Hypothalamus (tissue), 51 donors: ENCODE measurements at places on chromosomes 5 and 9.
A peak's percentile ranks its signal among the peaks of the same experiment; 100 is the strongest.

DNA sequence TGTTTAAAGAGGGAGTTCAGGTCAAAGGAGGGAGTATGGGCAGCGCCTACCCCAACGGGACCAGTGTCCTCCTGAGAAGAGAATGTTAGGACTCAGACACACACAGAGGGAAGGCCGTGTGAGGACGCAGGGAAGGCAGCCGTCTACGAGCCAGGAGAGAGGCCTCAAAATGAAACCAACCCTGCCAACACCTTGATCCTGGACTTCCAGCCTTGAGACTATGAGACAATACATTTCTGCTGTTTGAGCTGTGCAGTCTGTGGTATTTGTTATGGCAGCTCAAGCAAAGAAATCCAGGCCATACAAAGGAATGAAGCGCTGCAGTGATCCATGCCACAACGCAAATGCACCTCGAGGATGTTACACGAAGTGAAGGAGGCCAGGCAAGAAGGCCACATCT, 97.9 kb downstream of the COL23A1 start:
- no peak for DNase-seq

GRCh38 chr5:10432059-10433008, 9.3 kb upstream of the ROPN1L start:
- DNase-seq: no peak

- DNase-seq: no peak
Observed at GRCh38 chr5:138438724-138439476, at the start of gene REEP2. REEP2 (plus strand) TSS chr5:138439057; CDS start chr5:138439209, 152 bp downstream.

DNA sequence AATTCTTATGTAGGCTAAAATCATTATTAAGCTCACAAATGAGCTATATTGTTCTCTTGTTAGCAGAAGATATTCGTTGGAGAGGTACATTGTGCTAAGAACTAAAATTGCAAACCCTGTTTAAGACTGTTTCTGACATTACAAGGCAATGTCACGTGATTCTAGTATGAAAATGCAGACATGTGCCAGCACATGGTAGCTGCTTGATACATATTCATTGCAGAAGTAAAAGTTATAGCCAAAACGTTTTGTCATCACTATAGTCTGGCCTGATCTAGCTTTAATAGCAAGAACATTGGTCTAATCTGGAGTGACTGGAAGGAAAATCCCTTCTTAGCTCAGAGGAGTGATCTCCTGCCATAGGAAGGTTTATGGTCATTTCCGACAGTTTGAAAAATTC, 144.7 kb downstream of the CFAP90 start:
- no peak for DNase-seq

DNA sequence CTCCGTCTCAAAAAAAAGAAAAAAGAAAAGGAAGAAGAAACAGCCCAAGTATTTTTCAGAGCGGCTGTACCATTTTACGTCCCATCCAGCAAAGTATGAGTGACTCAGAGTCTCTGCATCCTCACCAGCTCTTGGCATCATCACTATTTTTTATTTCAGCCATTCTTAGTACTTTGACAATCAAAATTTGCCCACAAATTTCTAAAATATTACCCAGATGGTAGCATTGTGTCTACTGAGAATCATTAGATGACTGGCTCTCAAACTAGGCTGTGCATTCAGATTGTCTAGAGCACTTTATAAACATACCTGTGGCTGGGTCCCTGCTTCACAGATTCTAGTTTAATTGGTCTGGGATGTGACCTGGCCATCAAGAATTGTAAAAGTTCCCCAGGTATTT, 21.6 kb upstream of the MELK start:
- DNase-seq: no peak

GRCh38 chr5:126383776-126384175, 39.4 kb upstream of the GRAMD2B start:
- no peak for DNase-seq

- no peak for DNase-seq
Observed at GRCh38 chr9:126947529-126947928, 32.9 kb downstream of the RALGPS1 start.

DNA sequence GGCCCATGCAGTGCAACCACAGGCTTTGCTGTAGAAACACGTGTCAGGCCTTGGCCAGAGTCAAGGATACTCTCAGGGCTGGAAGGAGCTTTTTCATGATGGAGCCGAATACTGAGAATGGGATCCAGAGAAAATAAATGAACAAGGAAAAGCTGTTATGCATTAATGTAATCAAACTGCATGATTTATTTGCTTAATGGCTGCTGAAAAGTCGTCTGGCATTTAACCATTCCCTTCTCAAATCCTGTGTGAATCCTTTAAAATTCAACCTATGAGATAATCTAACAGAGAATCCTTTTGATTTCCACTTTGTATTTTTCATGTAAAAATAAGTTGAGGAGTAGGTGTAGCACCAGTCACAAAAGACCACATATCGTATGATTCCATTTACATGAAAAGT, 24.1 kb upstream of the GNA14 start:
- no peak for DNase-seq

DNA sequence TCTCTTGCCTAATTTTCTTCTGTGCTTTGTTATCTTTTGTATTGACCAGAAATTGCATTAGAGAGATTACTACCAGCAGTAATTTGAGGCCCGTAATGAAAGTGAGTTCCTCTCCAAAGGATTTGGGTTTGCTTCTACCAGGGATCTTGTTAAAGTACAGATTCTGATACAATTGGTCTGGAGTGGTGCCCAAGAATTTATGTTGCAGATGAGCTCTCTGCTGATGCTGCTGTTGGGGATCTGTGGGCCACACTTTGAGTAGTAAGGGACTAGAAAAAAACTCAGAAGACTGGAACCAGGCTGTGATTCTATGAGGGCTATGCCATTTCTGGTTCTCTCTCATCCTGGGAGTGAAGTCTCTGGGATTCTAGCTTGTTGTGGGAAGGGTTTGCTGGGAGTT, 192.2 kb downstream of the SEC61B start:
- no peak for DNase-seq

GRCh38 chr5:90897618-90898017, 339.0 kb downstream of the ADGRV1 start:
- no peak for DNase-seq

GRCh38 chr5:110053824-110054223, 364.1 kb downstream of the MAN2A1 start:
- no peak for DNase-seq

GRCh38 chr5:95729115-95730010, 1.8 kb upstream of the RHOBTB3 start:
- DNase-seq: no peak

GRCh38 chr9:123561046-123561445, 205.0 kb downstream of the CRB2 start:
- DNase-seq: no peak

GRCh38 chr5:129460936-129461710, 1.0 kb downstream of the ADAMTS19 start:
- peak; percentile 9 for DNase-seq

- DNase-seq: no peak
Observed at GRCh38 chr5:136193322-136193935, 467 bp upstream of the SMIM32 start.

DNA sequence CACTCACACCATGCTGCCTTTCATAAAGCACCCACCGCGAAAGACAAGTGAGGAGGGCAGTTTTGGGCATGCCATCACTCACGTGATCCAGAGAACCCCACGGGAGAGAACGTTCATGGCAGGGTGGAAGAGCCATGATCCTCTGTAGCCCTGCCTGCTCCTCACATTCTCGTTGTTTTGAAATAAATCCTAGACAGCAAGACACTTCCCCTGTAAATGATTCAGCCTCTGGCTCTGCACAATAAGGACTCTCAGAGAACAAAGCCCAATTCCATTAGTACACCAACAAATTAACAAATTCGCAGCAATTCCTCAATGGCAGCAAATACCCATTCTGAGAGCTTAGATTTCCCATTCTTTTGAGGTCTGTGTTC, 71.5 kb downstream of the WNK2 start:
- no peak for DNase-seq

DNA sequence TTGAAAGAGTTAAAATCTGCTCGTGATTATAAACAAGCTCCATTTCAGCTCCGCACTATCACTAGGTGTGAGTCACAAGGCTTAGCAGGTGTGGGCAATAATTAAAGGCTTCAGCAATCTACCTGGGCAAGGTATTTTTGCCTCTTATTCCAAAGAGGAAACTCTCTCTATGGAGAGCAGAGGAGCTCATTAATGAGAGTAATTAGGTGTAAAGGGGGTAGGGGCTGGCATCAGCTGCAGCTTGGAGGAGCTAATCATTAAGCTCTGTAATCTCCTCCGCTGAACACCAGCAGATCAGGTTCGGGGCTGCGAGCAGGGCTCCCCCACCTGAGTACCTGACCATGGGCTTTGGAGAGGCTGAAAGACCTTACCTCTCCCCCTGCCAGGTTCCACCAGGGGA, 129.2 kb downstream of the CRB2 start:
- no peak for DNase-seq

DNA sequence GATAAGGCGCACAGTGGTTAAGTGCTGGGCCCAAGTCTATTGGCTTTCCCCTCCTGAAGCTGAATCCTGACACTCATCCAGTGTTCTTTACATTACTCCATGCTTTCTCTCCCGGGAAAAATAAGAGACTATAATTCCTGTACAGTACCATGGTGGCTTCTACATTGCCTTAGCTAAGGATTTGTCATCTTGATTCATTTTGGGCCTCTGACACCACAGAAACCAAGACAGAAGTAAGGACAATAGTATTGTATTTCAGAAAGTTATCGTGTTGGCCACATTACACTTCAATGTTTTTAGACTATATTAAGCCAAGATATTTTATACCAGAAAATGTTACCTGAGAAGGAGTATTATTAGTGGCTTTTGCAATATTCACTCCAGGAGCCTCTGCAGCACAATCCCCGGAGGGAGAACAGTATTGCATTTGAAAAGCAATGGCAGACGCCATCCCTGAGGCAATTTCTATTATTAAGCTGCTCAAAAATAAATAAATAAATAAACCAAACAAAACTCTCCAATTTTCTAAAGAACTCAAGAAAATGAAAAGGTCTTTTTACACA, 267.9 kb downstream of the ENC1 start:
- no peak for DNase-seq

DNA sequence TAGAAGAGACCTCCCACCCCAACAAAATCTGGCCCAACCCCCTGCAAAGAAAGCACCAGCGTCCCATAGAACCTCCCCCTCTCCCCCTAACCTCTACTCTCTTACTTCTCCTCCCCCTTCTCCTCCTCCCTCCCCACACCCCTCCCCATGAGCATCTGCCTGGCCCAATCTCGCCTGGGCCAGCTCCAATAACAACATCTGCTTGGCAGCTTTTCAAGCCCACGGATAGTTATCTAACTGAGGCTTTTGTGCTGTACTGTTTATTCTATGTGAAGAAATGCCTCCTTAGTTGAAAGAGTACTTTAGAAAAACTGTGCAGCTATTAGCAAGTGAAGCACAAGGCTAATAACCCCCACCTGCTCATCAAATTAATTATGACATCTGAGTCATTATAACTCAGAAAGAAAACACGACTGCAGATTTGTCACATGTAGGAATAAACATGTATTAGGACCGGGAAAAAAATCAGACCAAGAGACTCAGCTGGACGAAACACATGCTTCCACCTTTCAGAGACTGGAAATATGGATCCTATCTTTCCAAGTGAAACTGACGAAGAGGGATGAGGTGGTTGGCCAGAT, 42.8 kb downstream of the NFIB start:
- peak; percentile 23 for DNase-seq

- DNase-seq: no peak
Observed at GRCh38 chr9:134627417-134628353, 13.9 kb upstream of the COL5A1 start.

DNA sequence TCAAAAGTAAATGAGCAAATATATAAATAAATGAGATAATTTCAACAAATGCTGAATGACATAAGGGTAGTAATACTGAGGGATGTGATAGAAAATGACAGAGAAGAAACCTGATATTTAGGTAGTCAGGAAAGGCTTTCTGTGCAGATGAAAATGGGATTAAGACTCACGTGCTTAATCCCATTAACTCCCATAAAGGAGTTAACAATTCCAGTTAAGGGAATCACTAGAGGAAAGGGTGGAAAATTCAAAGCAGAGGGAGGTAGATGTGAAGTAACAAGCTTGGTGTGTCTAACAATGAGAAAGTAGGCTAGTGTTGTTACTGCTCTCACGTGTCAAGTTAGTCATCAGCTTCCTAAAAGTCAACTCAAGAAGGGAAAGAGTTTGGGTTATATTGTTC, 90.5 kb upstream of the TRIM32 start:
- DNase-seq: no peak

- DNase-seq: no peak
Observed at GRCh38 chr5:129696636-129697035, 51.3 kb upstream of the MINAR2 start.

DNA sequence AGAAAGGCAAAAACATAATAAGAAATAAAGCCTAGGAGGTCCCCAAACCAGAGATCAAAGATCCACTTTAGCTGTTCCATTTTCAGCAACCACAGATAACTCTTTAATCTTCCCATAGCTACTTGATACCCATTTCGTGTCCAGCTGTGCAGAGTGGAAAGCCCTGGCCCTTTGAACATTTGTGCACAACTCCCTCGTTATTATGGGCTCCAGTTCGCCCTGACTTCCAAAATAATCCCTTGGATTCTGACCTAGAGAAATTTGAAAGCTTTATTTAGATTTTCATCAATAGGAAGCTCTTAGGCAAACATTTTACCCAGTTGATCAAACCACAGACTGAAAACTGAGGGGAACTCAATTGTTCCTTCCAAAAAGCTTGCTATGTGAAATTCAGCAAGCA, 4.8 kb downstream of the MYOT start:
- DNase-seq: peak; percentile 22

DNA sequence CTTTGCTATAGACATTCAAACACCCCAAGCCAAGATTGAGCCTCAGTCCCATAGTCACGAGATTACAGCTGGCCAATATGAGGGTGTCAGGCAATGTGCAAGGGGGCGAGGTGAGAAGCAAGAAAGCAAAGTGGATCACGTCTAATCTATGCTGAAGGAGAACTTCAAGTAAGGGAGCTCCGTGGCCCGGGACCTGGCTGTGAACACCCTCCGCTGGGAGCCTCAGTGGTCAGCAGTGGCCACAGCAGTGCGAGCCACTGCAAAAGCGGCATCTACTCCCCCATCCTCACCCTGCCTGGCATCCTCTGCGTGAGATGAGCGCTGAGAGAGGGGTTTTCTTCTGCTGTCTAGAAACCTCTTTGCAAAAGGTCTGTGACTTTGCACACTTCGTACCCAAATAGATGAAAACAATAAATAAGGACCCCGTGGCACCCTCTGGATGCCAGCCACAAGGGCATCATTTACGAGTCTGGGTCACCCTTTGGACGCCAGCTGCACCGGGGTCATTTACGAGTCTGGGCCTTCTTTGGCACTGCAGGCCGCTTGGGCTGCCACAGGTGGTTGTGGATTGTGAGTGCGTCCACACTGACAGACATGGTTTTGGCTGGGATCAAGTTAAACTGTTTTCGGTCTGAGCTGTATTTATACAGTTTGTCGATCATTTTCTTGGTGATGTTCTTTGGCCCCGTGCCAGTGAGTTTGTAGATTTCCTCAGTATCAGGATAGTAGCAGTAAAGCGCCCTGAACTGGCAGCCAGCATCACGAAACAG, 96.4 kb downstream of the CAMSAP1 start:
- no peak for DNase-seq
